Activated naive CD4-positive, alpha-beta T cell treated with anti-CD3 and anti-CD28 coated beads, Interleukin-2, amount 10 ng/mL, durations not matched to agents 7 days and 5 days (primary cell): ENCODE measurements at places on chromosomes 16 and 17.

- no peak for DNase-seq
Measured at GRCh38 chr17:66564992-66565465, 262.6 kb downstream of the PRKCA start.

GRCh38 chr16:56137269-56137668, 54.0 kb upstream of the GNAO1 start:
- no peak for DNase-seq

DNA sequence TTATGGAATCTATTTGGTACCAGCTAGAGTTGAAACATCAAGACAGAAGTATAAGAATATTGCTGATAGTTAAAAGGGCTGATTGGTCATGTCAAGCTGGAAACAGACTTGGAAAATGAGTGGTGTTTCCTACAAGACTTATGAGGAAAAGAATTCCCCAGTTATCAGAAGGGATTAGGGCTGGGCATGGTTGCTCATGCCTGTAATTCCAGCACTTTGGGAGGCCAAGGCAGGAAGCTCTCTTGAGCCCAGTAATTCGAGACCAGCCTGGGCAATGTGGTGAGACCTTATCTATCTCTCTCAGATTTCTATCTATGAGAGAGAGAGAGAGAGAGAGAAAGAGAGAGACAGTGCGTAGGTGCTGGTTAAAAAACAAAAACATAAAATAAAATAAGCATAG, 139.5 kb upstream of the PMFBP1 start:
- no peak for DNase-seq

DNA sequence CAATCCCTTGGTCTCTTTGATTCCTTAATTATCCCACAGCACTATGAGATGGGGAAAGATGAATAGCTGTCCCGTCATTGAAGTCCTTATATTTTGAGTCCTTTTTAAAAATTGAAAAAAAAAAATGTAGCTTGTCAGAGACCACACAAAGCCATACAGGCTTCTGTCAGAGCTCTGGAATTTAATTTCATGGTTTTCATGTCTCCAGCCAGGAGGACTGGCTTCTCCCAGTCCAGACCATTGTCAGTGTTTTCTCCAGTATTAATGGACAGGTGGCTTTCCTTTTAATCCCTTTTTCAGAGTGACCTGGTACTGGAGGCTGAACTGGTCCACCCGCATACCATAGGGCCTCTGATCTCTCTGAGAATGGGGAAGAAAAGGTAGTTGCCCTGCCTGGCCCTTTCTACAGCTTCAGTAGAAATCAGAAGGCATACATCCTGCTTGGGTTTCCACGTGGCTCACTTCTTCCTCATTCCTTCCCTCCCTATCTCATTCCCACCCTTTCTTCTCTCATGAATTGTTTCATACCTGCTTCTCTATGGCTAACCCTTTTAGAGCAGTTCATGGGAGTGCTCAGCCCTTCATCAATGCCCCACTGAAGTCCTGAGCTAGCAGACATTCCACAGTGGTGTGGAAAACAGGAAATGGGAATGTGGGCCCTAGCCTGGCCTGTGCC, 29.1 kb downstream of the TRIM16 start:
- DNase-seq: no peak

GRCh38 chr17:9228408-9229159, 207.3 kb downstream of the NTN1 start:
- DNase-seq: no peak

- no peak for DNase-seq
Measured at GRCh38 chr17:42025936-42026335, 6.0 kb downstream of the NKIRAS2 start.
